Ovary (tissue), 10 donors: ENCODE measurements at places on chromosomes 3 and 15. TPM values are rescaled to one million over a fixed set of nuclear protein-coding genes. Genes with fewer than 3 reads are reported as not detected.

GRCh38 chr15:63232405-63232804 is 43.0 kb downstream of the RAB8B start:
- H3K4me1 ChIP-seq: peaks cover 14% of the 10 kb centered on the region
- DNase-seq: no peak
- H3K27me3 ChIP-seq: no peaks in the 10 kb centered on the region
- H3K27ac ChIP-seq: no peak overlapping the region

GRCh38 chr3:29281344-29282241 is 722 bp downstream of the RBMS3 start:
- no peaks in the 10 kb centered on the region for H3K27me3 ChIP-seq
- peak overlapping the region; percentile 33 for H3K27ac ChIP-seq
- peak overlapping the region; percentile 53 for H3K4me3 ChIP-seq
- H3K36me3 ChIP-seq: no peaks in the 10 kb centered on the region
- H3K4me1 ChIP-seq: peaks cover 4% of the 10 kb centered on the region

- H3K27me3 ChIP-seq: no peaks in the 10 kb centered on the region
- no peaks in the 10 kb centered on the region for H3K36me3 ChIP-seq
- H3K4me3 ChIP-seq: peak overlapping the region; percentile 48
- peaks cover 8% of the 10 kb centered on the region for H3K4me1 ChIP-seq
- no peak for DNase-seq
- peak overlapping the region; percentile 96 for H3K27ac ChIP-seq
Measured at GRCh38 chr3:33438881-33439545, 1.2 kb downstream of the UBP1 start.

GRCh38 chr3:74021449-74021848 is 396.7 kb upstream of the PDZRN3 start:
- no peaks in the 10 kb centered on the region for H3K36me3 ChIP-seq
- H3K27ac ChIP-seq: no peak overlapping the region
- H3K27me3 ChIP-seq: no peaks in the 10 kb centered on the region
- H3K4me1 ChIP-seq: no peaks in the 10 kb centered on the region
- H3K4me3 ChIP-seq: no peak overlapping the region
- DNase-seq: no peak

DNA sequence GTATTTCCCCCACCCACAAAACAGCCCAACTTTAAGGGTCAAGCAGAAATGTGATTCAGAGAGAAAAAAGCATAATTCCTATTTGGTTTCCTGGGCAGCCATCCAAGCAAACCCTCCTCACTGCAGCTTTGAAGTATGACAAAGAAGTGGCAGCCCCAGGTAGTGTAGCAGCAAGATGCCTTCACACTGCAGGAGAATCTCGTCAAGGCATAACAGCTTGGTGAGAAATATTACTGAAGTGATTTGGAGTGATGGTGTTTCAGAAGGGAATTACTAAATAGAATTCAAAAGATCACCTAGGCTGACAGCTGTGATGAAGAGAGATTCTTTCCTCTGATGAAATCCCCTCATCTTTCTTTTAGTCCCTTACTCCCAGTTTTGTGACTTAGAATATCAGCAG is 173.9 kb downstream of the PYDC2 start:
- H3K4me3 ChIP-seq: no peak overlapping the region
- DNase-seq: no peak
- no peak overlapping the region for H3K27ac ChIP-seq
- H3K36me3 ChIP-seq: no peaks in the 10 kb centered on the region
- H3K27me3 ChIP-seq: no peaks in the 10 kb centered on the region

GRCh38 chr3:124770336-124771082 is 40.3 kb downstream of the UMPS start:
- no peak overlapping the region for H3K27ac ChIP-seq
- H3K4me1 ChIP-seq: peaks cover 2% of the 10 kb centered on the region
- no peak overlapping the region for H3K4me3 ChIP-seq
- no peaks in the 10 kb centered on the region for H3K27me3 ChIP-seq
- no peaks in the 10 kb centered on the region for H3K36me3 ChIP-seq

GRCh38 chr3:58333206-58334012 is 717 bp downstream of the PXK start:
- DNase-seq: peak; percentile 56
- H3K27ac ChIP-seq: peak overlapping the region; percentile 51
- H3K27me3 ChIP-seq: no peaks in the 10 kb centered on the region
- H3K36me3 ChIP-seq: no peaks in the 10 kb centered on the region

GRCh38 chr15:63238796-63239195 is 38.6 kb upstream of the APH1B start:
- no peak for DNase-seq
- no peak overlapping the region for H3K4me3 ChIP-seq
- no peaks in the 10 kb centered on the region for H3K27me3 ChIP-seq
- H3K36me3 ChIP-seq: no peaks in the 10 kb centered on the region

DNA sequence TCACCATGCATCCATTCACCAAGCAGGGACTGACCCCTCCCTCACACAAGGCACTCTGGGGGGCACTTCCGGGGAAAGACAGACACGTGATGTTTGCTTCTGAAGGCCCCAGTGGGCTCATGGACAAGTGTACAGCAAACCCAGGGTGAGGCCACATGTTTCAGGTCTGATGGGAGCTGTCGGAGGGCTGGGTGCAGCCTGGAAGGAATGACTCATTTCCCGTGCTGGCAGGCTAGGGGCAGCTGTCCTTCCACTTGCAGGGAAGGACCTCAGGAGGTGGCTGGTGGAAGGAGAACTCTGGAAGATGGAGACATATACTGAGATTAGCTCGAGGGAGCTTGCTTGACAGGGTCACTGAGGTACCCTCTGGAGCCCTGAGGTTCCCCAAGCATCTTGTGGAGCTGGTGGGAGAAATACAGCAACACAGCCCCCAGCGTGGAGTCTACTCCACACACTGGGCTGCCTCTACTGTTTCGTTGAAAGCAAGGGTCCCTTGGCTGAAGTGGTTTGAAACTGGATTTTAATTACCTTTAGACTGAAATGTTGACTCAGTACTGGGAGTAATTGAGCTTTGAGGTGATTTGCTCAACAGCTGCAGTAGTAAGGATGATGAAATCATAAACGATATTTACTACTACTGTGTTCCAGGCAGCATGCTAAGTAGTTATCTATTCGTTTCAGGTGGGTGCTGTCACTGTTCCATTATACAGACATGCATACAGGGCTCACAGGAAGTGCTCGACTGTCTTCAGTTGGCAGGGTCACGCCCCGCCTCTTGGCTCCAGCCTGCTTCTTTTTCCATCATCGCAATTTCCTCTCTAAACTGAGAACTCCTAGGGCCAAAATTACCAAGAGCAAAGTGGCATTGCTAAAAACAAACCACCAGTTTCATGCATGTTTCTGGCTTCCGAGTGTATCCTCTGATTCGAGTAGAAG is 230.4 kb downstream of the ADAMTS17 start:
- peak overlapping the region; percentile 20 for H3K27ac ChIP-seq
- H3K4me3 ChIP-seq: no peak overlapping the region
- no peaks in the 10 kb centered on the region for H3K36me3 ChIP-seq
- H3K27me3 ChIP-seq: no peaks in the 10 kb centered on the region

DNA sequence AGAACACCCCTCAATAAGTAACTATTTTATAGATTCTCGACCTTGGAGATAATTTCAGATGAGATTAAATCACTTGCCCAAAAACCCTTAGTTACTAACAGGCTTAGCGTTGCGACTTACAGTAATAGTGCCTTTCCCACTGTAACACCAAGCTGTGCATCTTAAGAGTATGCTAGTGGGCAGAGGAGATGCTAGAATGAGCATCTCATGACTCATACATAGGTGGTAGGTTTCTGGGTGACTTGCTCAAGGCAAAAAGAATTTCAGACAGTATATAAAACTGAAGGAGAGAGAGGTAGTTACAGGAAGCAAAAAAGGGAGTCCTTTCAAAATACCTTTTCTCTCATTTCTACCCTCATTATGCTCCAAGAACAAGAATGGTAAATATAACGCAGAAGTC is 3.9 kb downstream of the KATNBL1 start:
- no peak for DNase-seq
- H3K27me3 ChIP-seq: no peaks in the 10 kb centered on the region
- H3K36me3 ChIP-seq: no peaks in the 10 kb centered on the region
- H3K27ac ChIP-seq: no peak overlapping the region
- peaks cover 4% of the 10 kb centered on the region for H3K4me1 ChIP-seq

DNA sequence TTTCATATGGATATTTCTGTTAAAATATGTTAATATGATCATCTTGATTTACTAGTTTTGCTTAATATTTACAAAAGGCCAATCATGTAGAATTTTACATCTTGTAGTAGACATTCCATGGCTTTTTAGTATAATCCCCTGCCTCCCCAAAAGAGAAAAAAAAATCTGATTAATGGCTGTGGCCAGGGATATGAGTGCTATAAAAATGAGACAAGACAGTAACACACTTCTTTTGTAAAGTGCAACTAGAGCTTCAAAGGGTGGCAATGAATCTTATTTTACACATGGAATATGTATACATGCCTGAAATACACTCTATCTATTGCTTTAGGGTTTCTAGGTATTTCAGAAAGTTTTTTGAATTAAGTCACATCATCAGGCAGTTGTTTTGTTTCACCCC is 112.2 kb upstream of the NANOGP8 start:
- no peak for DNase-seq
- no peak overlapping the region for H3K4me3 ChIP-seq
- no peaks in the 10 kb centered on the region for H3K27me3 ChIP-seq
- no peaks in the 10 kb centered on the region for H3K36me3 ChIP-seq
- no peak overlapping the region for H3K27ac ChIP-seq

DNA sequence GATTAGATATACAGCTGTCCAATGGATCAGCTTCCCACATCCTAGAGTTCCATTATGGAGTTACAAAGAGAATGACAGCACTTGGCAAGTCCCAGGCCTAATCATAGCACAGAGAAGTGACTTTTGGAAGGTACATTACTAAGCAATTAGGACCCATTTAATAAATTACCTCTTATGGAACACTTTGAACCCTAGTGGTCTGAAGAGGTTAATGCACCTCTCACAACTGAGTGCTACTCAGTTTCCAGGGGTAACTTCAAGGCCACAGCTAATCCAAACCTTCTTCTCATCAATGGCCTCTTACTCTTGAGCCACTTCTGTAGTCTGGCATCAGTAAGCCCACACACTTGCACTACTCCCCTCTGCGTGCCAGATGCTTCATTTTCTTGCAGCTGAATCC is 34.9 kb upstream of the MEIS2 start:
- no peaks in the 10 kb centered on the region for H3K36me3 ChIP-seq
- no peaks in the 10 kb centered on the region for H3K27me3 ChIP-seq
- no peak for DNase-seq
- H3K4me3 ChIP-seq: no peak overlapping the region
- H3K4me1 ChIP-seq: no peaks in the 10 kb centered on the region

DNA sequence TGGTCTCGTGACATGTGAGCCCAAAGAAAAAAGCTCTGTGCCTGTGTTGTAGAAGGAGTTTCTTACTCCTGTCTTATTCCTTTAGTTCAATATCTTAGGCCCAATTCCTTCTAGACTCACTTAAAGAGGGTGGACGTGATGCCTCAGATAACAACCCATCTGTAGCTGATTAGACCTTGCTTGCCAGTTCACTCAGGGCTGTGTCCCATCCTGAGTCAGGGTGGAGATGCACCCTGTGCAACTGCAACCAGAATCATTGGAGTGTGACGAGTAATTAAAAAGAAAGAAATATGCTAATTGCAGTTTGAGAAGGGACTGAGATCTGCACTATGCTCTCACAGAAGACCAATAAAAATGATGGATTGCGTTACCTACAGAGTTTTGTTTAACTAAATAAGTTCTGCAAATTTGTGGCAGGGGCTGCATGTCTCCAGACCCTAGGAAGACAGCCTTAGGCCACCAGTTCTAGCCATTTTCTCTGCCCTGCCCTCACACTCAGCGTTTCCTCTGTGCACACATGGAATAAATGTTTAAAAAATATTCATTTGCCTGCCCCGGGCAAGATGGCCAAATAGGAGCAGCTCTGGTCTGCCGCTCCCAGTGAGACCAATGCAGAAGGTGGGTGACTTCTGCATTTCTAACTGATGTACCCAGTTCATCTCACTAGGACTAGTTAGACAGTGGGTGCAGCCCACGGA is 83.0 kb downstream of the MOBP start:
- no peaks in the 10 kb centered on the region for H3K36me3 ChIP-seq
- no peaks in the 10 kb centered on the region for H3K4me1 ChIP-seq
- no peaks in the 10 kb centered on the region for H3K27me3 ChIP-seq

GRCh38 chr3:138187296-138188012 is at the start of gene ARMC8:
TSS of gene ARMC8 (plus strand) at chr3:138187301. CDS start at chr3:138187555, 254 bp downstream.
- no peaks in the 10 kb centered on the region for H3K27me3 ChIP-seq
- no peaks in the 10 kb centered on the region for H3K36me3 ChIP-seq
- H3K27ac ChIP-seq: peak within 1 kb of the TSS; percentile 94
- H3K4me3 ChIP-seq: peak within 1 kb of the TSS; percentile 87
- DNase-seq: no peak

GRCh38 chr3:33134026-33134625 is 20.3 kb downstream of the CRTAP start:
- no peak overlapping the region for H3K4me3 ChIP-seq
- H3K27me3 ChIP-seq: no peaks in the 10 kb centered on the region
- H3K36me3 ChIP-seq: no peaks in the 10 kb centered on the region
- no peak for DNase-seq

GRCh38 chr3:16514021-16514700 is 662 bp upstream of the RFTN1 start:
- H3K36me3 ChIP-seq: no peaks in the 10 kb centered on the region
- DNase-seq: no peak
- no peaks in the 10 kb centered on the region for H3K27me3 ChIP-seq
- H3K27ac ChIP-seq: no peak overlapping the region
- H3K4me1 ChIP-seq: peaks cover 12% of the 10 kb centered on the region
- peak overlapping the region; percentile 82 for H3K4me3 ChIP-seq

DNA sequence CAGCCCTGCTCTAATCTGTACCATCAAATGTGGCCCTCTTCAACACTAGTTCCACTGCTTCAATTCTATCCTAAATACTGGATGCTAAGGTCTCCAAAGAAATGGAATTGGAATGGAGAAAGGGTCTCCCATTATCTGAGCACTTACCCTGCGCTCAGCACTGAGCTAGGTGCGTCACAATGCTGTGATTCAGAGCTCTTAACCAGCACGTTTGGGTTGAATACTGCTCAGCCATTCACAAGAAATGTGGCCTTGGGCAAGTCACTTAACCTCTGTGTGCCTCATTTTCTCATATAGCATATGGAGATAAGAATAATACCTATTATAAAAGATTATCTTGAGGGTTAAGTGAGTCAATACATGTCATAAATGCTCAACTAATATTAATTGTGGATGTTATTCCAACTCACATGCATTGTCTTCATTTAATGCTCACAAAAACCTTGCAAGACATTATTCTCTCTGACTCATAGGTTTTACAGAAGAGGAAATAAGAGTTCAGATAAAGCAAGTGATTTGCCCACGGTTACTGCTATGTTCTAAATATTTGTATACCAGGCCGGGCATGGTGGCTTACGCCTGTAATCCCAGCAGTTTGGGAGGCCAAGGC is 27.4 kb upstream of the SRGAP3 start:
- H3K27ac ChIP-seq: no peak overlapping the region
- H3K4me3 ChIP-seq: no peak overlapping the region
- no peaks in the 10 kb centered on the region for H3K27me3 ChIP-seq
- no peaks in the 10 kb centered on the region for H3K36me3 ChIP-seq
- no peaks in the 10 kb centered on the region for H3K4me1 ChIP-seq

CSTA gene
- 6.2 TPM for total RNA-seq

ADGRG7 gene
- total RNA-seq: not detected

APBA2 gene
- 0.53 TPM for total RNA-seq

PLA2G4B gene
- total RNA-seq: 9.4 TPM

TRIM59 gene
- 1.6 TPM for total RNA-seq

CPNE9 gene
- not detected for total RNA-seq

LDHAL6B gene
- not detected for total RNA-seq
